ENCODE measurements at places on chromosomes 2 and 18. TPM values are rescaled to one million over a fixed set of nuclear protein-coding genes. Genes with fewer than 3 reads are reported as not detected.
A peak's percentile ranks its signal among the peaks of the same experiment; 100 is the strongest.

GRCh38 chr2:44940732-44941464, 604 bp upstream of the SIX3 start:
- no peak for DNase-seq

GRCh38 chr2:208792766-208793165, 386.2 kb downstream of the PTH2R start:
- no peak for DNase-seq

The PAX8 gene
- 0.30 TPM for total RNA-seq

The PTPRN gene
- not detected for total RNA-seq

DNA sequence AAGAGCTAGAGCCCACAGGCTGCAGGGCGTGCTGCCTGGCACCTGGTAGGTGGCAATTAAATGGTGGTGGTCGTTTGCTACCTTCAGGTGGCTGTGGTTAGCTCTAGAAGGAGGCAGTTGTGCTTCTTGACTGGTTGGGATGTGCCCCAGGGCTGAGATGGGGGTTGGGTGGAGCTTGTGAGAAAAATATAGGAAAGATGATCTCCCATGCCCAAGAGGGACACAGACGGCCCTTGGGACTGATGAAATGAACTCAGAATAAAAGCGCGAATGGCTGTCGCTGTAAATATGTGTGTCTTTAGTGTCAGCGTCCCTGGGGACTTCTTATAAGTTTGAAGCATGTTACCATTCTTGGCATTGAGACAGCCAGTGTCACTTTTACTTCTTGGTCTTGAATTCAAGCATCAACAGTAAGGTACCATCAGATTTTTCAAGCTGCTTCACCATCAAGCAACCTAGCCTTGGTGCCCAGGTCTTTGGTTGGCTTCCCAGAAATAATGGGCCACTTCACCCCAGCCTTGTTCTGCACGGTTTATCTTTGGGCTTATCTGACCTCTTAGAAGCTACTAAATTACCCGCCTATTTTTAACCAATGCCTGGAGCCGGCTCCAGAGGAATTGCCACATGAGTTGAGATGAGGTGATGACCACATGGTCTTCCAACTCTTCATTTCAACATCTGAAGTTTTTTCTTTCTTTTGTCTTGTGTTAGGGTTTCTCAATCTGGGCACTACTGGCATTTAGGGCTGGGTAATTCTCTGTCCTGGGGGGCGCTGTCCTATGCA, 11.9 kb downstream of the LRRFIP1 start:
- DNase-seq, result no peak

The ITPRIPL1 gene
- 6.1 TPM for total RNA-seq

The NRP2 gene
- total RNA-seq, result 39.3 TPM

- DNase-seq, result no peak
Measured at GRCh38 chr18:75226286-75226955, 15.8 kb downstream of the TSHZ1 start.

The DES gene
- total RNA-seq, result 318 TPM

GRCh38 chr2:197888321-197888720, 83.9 kb downstream of the PLCL1 start:
- DNase-seq, result no peak

The PLCD4 gene
- total RNA-seq, result 2.8 TPM

The SGPP2 gene
- 11.2 TPM for total RNA-seq

DNA sequence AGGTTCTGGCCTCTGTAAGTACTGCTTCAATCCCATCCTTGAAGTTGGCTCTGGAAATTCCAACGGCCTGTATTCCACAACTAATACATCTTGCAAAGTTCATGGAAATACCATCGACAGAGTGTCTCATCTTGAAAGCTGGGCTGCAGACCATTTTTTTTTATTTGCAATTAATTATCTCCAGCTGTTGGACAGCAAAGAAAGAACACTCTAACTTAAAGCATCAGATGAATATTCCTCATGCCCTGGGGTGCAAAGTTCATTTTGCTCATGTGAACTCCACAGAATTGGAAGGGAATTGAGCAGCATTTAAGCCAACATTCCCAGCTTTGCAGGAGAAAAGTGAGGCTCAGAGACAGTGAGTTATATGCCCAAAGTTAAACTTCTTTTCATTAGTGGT, 96.5 kb upstream of the PIEZO2 start:
- DNase-seq, result peak; percentile 96

- DNase-seq, result no peak
Measured at GRCh38 chr2:45729753-45730512, 78.5 kb downstream of the PRKCE start.

DNA sequence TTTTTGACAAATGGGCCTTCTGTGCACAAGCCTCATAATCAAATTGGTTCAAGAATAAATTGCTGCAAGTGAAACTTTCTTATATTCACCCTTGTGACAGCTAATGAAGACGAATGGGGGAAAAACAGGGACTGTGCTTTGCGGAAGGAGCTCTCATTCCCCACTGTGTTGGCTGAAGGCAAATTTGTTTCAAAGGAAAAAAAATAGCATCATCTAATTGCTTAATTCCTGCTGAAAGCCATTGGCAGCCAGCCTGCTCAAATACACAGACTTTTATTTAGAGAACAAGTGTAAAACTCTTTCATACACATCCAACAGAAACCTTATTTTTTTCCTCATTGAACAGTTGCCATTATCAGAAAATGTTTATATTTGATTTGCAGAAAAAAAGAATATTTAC, 172.3 kb downstream of the ARL6IP6 start:
- no peak for DNase-seq

- DNase-seq, result no peak
Measured at GRCh38 chr2:216285701-216286100, 86.6 kb downstream of the MARCHF4 start.

The OR6B2 gene
- not detected for total RNA-seq

DNA sequence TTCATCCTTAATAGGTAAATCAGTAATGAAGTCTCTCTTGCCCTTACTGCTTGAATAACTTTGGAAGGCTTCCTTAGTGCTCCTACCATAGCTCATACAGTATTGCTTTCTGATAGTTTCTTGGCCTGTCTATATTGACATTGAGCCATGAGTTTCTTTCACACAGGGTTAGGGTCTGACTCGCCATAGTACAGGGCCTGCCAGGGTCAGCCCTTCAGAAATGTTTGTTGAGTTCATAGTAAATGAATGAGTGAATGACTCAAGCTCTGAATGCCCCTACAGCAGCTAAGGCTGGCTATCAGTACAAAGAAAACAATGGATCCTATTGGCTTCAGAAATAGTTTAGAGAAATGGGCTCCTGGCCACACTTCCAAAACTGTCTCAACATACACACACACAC, 65.0 kb upstream of the LRATD1 start:
- no peak for DNase-seq

- DNase-seq, result no peak
Measured at GRCh38 chr18:2692508-2692907, 37.0 kb downstream of the SMCHD1 start.

GRCh38 chr2:47945046-47945781, 38.9 kb upstream of the FBXO11 start:
- DNase-seq, result no peak

DNA sequence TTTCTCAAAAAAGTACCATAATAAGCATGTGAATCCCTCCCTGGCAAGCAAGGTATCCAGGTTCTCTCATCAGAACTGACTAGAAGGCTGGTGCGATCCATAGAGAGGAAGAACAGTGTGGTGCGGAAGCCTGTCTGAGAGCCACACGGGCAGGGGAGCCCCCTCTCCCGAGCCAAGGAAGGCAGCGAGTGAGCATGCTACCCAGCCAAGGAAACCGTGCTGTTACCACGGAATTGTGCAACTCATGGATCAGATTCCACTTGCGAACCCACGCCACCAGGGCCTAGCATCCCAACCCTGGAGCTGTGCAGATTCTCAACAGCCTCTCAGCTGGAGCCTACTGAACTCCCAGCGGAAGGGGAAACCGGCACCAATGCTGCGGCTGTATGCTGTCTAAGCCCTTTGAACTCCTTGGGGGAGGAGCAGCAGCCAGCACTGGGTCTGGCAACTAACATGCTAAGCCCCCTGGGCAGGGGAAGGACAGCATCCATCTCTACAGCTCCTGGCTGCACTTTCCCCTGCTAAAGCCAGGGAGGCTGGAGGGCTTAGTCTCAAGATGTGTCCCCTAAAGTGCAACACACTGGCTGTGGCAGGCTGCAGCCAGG, 823.1 kb downstream of the EPHA4 start:
- no peak for DNase-seq

DNA sequence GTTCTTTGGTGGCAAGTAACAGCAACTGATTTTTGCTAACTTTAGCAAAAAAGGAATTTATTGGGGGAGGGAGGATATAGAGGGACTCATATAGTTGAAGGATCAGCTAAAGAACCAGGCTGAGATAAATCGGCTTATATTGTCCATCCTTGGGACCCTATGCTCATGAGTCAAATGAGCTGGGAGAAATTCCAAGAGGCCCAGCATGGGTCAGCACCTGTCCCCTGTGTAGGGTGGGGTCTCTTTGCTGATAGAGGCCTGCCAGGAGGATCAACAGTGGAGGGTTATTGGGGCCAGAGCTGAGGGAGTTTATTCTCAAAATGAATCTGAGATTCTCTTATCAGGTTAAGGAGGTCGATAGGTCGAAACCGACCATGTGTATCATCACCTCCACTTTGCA, 97.2 kb downstream of the VAPA start:
- no peak for DNase-seq

- no peak for DNase-seq
Measured at GRCh38 chr18:10349561-10349960, 104.9 kb upstream of the APCDD1 start.

- peak; percentile 56 for DNase-seq
Measured at GRCh38 chr18:9708057-9708433, at the start of gene RAB31. Gene RAB31, plus strand, starts transcription at chr18:9708301. Its CDS starts 105 bp downstream, at chr18:9708406.

The UGT1A4 gene
- not detected for total RNA-seq

The LAMA3 gene
- total RNA-seq, result 60.6 TPM

Data from skin of body (tissue), 3 donors.